Activated T-helper 2 cell treated with anti-CD3 and anti-CD28 coated beads, Interferon-gamma antibody, Interleukin-2, Interleukin-4, amounts not matched to agents 10 μg/mL and 5 μg/mL and 100 μg/mL, durations not matched to agents 14 hours and 24 hours and 36 hours (primary cell): ENCODE measurements at places on chromosomes 16 and 17. TPM values are rescaled to one million over a fixed set of nuclear protein-coding genes. Genes with fewer than 3 reads are reported as not detected.

The ORMDL3 gene
- 66.1 and 74.3 TPM in 2 replicates for total RNA-seq

The IL21R gene
- 84.2 and 84.5 TPM in 2 replicates for total RNA-seq

DNA sequence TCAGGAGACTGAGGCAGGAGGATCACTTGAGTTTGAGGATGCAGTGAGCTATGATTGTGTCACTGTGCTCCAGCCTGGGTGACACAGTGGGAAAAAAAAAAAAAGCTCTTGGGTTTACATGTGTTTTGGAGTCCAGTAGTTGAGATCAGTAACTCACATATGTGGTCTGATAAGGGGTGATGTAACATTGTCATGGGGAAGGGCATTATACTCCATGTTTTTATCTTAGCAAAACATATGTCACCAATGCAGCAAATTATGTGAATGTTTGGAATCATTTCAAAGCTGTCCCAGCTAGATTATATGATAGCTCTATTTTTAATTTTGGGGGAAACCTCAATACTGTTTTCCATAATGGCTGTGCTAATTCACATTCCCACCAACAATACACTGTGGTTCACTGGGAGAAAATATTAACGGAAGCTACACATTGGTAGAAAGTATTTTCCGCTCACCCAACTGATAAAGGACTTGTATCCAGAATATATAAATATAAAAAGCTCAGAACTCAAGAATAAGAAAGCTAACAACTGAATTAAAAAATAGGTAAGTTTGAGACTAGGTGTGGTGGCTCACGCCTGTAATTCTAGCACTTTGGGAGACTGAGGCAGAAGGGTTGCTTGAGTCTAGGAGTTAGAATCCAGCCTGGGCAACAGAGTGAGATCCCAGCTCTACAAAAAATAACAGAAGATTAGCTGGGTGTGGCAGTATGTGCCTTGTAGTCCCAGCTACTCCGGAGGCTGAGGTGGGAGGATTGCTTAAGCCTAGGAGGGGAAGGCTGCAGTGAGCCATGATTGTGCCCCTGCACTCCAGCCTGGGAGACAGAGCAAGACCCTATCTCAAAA, 224.1 kb upstream of the TBX2 start:
- DNase-seq, result no peak

DNA sequence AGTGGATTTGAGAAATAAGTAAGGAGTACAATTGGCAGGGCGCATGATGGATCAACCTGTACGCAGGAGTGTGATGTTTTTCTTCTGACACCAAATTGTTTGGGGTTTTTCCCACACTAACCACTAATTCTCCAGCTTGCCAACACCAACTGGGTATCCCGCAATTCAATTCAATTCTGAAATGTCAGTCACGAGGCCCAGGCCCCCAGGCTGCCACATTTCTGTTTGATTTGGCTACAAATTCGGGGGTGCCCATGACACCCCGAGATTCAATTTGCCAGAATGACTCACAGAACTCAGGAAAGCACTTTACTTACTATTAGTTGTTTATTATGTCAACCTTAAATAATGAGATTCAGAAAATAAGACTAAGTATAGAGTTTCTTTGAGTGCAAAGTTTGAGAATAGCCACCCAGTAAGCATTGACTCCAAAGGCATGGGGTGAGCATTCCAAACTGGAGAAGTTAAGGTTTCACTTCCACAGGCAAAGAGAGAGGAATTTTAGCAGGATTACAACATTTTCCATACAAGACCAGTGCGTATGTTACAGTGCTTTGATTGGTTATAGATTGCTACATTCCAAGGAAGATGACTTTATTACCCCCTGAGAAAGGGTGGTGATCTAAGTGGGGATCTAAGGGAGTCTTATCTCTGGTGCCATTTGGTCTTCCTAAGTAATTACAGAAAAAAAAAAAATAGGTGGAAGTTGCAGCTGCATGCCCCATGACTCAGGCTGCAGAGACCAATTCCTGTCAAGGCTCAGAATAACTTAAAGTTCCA, 11.5 kb downstream of the SLC46A1 start:
- DNase-seq, result no peak

The CAVIN1 gene
- 3.5 and 3.8 TPM in 2 replicates for total RNA-seq

- no peak for DNase-seq
Observed at GRCh38 chr17:7580604-7581575, 1.5 kb downstream of the CD68 start.

The VEZF1 gene
- 37.1 and 38.7 TPM in 2 replicates for total RNA-seq

DNA sequence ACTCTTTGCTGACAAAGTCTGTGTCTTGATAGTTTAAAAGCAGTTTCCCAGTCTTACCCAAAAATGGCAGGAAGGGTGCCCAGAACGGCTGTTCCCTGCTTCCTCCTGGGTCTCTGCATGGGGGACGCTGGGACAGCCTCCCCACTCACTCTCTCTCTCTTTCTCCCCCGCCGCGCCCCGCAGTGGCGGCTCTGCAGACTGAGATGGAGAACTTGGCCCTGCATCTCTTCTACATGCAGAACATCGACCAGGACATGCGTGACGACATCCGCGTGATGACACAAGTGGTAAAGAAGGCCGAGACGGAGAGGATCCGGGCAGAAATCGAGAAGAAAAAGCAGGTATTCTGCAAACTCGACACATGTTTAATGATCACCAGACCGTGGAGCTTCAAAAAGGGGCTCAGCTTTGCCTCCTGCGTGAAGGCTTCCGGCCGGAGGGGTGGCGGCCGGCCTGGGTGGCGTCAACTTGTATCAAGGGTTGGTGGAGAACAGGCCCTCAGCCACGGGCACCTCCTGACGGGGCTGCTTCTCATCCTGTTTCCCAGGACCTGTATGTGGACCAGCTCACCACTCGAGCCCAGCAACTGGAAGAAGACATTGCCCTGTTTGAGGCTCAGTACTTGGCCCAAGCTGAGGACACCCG, 22.0 kb downstream of the CCDC40 start:
- no peak for DNase-seq

DNA sequence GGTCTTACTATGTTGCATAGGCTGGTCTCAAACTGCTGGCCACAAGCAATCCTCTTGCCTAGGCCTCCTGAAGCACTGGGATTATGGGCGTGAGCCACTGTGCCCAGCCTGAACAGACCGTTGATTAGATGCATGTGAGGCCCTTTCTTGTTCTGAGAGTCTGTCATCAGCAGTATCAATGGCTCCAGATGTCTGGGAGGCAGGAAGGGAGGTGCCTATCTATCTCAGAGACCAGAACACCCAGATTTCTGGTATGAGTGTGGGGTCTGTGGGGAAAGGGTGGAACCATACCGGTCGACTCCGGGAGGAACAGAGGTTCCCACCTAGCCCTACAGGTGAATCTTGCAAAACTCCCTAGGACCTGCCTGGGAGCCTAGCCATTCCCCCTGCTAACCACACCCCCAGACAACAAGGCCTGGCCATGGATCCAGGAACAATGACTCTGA, 71.7 kb downstream of the PRKCB start:
- DNase-seq, result no peak

- no peak for DNase-seq
Observed at GRCh38 chr17:16181581-16181980, 33.8 kb downstream of the NCOR1 start.

GRCh38 chr16:82630219-82630618, 3.5 kb downstream of the CDH13 start:
- no peak for DNase-seq

- no peak for DNase-seq
Observed at GRCh38 chr16:89090182-89090630, 3.4 kb upstream of the ACSF3 start.

DNA sequence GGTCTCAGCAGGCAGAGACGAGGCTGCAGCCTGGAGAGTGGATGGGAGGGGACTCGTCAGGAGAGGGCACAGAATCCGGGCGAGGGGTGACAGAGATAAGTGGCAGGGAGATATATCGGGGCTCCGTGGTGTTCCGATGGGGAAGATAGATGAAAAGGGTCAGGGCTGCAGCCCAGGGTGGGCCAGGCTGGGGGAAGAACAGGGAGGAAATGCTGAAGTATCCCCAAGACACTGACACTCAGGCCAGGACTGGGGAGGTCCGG, 2.1 kb downstream of the LGALS3BP start:
- no peak for DNase-seq

GRCh38 chr16:75477680-75478473, 13.4 kb upstream of the TMEM170A start:
- DNase-seq, result no peak

GRCh38 chr16:86579268-86580062, 1.1 kb downstream of the FOXL1 start:
- no peak for DNase-seq

The MAP3K3 gene
- 27.9 and 28.7 TPM in 2 replicates for total RNA-seq

DNA sequence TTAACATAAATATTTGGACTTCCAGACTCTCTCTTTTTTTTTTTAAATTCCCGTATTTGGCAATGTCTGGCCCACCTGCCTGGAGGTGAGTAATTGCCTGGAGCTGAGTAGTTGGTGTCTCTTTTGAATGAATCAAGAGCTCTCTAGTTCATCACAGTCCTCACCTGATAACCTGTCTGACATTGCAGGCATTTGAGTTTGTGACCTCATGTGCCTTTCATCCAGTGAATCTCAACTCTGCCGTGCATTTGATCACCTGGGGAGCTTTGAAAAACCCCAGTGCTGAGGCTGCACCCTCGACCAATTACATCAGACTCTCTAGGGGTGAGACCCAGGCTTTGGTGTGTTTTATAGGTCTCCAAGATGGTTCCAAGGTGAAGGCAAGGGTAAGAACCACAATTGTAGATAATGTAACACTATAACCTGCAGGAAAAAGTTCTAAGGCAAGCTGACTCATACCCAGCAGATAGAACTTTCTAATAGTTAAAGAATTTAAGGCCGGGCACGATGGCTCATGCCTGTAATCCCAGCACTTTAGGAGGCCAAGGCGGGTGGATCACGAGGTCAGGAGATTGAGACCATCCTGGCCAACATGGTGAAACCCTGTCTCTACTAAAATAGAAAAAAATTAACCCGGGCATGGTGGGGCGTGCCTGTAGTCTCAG, 24.5 kb upstream of the HS3ST2 start:
- DNase-seq, result no peak

DNA sequence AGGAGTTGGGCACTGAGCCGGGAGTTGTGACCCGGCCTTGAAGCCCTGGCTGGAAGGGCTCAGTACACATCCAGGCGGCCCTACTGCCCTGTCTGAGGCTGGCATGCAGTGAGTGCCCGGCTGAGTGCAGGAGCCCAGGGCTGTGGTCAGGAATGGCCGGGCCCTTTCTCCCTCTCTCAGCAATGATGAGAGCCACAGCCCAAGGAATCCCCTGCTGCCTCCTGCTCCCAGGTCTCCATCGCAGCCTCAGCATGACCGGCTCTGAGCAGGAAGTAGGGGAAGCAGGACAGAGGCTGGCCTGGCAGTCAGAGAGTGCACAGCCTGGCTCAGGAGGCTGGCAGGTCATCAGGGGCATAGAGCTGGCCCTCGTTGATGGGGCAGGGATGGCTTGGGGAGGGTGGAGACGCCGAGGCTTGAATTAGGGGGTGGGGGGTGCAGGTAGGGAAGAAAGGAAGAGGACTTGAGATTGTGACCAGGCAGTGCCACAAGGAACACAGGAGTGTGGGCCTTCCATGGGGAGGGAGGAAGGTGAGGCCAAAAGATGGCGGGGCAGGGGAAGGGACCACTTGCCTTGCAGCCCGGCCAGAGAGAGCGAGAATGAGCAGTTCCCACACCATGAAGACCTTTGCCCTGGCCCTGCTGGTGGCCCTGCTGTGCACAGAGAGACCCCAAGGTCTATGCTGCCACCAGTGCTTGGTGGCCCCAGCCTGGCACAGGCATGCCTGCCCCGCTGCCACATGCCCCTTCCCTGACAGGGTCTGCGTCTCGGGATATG, 32.1 kb upstream of the KRT17 start:
- DNase-seq, result no peak

DNA sequence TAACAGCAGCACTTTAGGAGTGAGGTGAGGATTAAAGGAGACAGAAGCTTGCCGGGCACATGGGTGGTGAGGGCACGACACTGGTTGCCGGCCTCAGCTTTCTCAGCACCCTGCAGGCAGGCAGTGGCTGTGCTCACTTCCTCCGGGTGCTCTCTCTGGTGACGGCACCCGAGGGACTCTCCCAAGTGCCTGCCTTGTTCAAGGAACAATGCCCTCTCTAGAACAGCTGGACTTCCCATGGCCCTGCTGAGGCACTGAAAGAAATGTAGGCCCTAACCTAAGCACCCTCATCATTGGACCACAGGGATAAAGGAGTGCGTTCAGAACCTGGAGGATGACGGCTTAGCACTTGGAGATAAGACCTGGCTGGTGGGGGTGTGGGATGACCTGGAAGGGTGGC, 72.7 kb downstream of the N4BP1 start:
- DNase-seq, result no peak

- DNase-seq, result no peak
Observed at GRCh38 chr16:66926961-66927436, 1.7 kb upstream of the RRAD start.

DNA sequence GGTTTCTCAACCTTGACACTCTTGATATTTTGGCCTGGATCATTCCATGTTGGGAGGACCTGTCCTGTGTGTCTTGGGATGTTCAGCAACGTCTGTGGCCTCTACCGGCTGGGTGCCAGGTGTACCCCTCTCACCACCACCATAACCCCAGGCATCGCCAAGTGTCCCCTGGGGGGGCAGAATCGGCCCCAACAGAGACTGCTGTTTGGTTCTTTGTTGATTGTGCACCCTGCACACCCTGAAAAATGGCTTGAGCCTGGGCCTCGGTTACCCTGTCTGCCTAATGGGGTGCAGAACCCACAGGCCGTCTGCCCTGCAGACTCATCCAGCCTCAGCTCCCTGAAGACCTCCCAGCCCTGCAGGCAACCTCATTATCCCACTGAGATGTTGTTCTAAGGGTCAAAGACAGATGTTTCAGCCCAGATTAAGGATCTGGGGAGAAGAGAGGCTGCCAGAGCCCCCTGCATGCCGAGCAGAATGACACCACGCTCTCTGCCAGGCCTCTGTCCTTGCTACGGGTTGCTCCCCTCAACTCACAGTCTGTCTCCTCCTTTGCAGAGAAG, 9.2 kb downstream of the CACNG1 start:
- no peak for DNase-seq

DNA sequence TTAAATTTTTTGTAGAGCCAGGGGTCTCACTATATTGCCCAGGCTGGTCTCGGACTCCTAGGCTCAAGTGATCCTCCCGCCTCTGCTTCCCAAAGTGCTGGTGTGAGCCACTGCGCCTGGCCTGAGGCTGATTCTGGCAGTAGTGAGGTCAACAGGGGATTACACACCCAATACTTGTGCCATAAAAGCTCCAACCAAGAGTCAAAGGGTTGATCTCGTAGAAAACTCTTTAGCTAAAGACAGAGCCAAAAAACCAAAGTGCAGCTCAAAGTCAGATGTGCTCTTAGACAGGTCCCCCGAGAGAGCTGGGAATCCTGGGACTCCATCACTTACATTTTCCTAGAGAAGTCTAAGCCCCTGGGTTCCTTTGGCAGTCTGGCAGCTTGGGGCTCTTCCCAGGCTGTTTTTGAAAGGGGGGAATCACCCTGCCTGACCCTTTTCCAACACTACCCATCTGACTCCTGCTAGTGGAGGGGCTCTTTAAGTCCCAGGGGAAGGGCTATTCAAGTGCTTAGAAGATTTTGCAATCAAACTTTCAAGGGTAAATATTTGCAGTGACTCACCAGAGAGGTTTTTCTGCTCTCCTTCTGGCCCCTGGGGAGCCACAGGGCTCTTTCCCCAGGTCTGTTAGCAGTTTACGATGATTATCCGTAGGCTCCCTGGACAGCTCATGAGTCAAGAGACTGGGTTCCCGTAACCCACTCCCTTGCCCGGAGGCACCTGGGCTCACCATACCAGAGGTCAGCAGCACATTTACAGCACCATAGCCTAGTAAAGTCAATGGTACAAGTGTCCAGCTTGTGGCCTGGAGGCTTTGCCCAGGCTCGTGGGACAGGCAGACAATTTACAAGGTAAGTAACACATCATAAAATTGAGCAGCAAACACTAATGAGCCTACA, 408.7 kb downstream of the SLC39A11 start:
- no peak for DNase-seq

GRCh38 chr17:71432378-71433315, 688.2 kb upstream of the SOX9 start:
- no peak for DNase-seq

- peak; percentile 78 for DNase-seq
Observed at GRCh38 chr17:48593840-48594537, 410 bp upstream of the HOXB5 start.
